ENCODE measurements at places on chromosomes 7 and 10.

GRCh38 chr10:93274419-93274818, 200.7 kb downstream of the CYP26A1 start:
- no peak for DNase-seq

- no peak for DNase-seq
Measured at GRCh38 chr10:74875966-74876365, 49.6 kb downstream of the KAT6B start.

- no peak for DNase-seq
Measured at GRCh38 chr7:26406433-26406832, 114.8 kb downstream of the SNX10 start.

DNA sequence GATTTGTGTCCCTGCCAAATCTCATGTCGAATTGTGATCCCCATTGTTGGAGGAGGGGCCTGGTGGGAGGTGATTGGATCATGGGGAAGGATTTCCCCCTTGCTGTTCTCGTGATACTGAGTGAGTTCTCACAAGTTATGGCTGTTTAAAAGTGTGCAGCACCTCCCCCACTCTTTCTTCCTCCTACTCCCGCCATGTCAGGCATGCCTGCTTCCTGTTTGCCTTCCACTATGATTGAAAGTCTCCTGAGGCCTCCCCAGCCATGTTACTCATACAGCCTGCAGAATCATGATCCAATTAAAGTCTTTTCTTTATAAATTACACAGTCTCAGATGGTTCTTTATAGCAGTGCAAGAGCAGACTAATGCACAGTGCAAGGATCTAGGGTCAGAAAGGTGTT, 75.4 kb downstream of the CALD1 start:
- no peak for DNase-seq

DNA sequence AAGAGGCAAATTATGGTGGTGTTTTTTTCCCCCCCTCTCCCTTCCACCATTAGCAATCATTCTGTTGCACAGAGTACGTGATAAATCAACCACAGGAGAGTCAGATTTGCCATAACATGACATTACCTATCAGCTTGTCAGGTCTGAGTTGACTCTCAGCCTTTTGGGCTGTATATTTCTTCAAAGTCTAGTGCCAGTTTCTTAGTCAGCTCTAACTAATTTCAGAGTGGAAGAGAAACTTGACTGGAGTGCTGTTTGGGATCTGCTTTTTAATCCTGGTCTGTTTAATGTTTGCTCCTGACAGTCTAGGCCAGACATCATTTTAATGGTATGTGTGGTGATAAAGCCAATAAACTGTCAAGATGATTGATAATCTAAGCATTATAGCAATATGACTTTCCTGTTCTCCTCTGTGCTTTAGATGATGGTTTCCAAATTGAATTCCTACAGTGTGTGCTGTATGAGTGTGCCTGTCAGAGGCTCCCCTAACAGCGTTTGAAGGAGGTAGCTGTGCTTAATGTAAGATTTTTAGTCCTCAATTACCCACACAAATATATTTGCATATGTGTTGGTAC, 76.9 kb downstream of the LRMDA start:
- DNase-seq: peak; percentile 13

GRCh38 chr7:28596245-28596935, 184.1 kb downstream of the CREB5 start:
- no peak for DNase-seq

DNA sequence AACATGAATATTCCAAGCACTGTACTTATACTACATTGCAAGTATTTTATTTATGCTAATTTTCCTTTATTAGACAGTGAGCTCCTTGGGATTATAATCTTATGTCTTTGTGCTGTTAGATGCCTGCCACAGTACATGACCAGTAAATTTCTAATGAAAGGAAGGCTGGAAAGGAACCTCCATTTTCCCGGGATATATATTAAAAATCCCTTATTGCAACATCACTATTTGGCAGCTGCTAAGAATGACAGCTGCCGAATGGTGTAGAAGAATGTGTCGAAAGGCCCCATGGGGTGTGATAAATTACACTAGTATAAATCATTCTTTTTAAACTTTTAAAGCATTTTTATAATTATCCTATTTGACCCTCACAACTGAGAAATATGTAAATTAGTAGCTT, 59.1 kb downstream of the TFAM start:
- DNase-seq: no peak

GRCh38 chr10:86110156-86110786, 256.3 kb downstream of the GRID1 start:
- no peak for DNase-seq

DNA sequence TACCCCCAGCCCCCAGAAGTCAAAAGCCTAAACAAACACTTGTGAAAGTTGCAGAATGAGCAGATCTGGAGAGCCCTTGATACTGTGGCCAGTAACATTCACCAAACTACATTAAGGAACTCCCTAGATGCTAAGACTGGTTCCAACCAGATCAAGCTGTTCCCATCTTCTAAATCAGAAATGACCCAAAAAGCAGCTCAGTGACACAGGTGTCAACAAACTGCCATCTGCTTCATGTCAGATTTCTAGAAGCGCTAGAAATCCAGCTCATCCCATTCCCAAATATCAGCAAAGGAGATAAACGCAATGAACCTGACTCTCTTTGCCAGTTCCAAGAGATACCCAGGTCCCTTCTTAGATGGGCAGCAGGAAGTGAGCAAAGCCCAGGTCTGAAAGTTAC, 90.6 kb downstream of the GFRA1 start:
- no peak for DNase-seq

GRCh38 chr7:13017333-13017857, 330.0 kb downstream of the ARL4A start:
- DNase-seq: no peak

DNA sequence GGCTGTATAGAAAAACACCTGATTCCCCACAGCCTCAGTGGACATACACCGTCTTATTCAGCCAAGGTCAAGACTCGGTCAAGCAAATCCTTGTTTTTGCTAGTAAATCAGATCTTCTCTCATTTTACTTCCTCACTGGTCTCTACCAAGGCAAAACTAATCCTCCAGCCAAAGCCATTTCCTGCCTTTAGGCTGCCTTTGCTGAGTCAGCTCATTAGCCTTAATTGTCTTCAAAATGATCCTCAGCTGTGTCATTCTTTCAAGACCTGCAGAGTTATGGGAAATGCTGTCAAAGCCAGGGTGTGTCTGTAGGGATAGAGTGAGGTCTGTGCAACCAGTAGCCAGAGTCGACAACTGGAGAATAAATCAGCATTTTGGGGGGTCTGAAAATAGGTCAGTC, 107.2 kb upstream of the FAM180A start:
- peak; percentile 57 for DNase-seq

DNA sequence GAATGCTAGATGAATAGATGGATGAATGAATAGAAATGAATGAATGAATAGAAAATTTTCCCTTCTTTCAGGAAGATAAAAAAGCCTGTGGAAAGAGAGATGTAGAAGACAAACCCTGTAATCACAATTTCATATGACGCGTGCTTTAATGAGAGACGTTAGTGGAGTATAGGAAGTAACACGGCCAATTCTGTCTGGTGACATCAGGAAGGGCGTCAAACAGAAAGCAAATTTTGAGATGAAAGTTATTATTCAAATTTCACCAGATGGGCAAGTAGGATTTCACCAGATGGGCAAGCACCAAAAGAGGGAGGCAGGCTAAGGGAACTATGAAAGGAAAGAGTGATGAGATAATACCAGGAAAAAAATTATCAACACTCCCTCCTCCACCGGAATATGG, 128.9 kb upstream of the PRSS1 start:
- DNase-seq: no peak

DNA sequence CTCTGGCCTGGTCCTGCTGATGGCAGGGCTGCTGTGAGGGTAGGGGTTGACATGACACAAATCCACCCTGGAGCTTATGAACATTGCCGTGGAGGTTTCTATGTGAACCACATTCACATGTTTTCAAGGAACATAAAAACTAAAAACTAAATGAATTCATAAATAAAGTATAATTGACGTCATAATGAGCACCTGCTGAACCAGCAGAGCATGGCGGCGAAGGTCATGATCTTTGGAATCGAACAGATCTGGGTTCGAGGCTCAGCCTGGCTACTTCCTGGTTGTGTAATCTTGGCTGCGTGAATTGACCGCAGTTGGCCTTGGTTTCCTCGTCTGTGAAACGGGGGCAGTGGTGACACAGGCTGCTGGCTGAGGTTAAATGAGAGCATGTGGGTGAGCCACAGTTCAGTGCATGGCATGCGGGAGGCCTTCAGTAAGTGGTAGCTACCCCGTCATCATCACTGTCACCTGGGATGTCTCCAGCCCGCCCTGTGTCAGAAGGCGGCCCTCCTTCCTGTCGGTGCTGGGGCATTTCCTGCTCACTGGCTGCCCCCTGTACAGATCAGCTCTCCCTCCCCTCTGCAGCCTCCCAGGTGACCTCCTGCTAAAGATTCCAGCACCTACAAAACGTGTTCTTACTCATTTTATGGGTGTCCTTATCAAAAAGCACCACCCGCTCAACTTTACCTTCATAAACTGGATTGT, 190.3 kb upstream of the SHH start:
- no peak for DNase-seq

DNA sequence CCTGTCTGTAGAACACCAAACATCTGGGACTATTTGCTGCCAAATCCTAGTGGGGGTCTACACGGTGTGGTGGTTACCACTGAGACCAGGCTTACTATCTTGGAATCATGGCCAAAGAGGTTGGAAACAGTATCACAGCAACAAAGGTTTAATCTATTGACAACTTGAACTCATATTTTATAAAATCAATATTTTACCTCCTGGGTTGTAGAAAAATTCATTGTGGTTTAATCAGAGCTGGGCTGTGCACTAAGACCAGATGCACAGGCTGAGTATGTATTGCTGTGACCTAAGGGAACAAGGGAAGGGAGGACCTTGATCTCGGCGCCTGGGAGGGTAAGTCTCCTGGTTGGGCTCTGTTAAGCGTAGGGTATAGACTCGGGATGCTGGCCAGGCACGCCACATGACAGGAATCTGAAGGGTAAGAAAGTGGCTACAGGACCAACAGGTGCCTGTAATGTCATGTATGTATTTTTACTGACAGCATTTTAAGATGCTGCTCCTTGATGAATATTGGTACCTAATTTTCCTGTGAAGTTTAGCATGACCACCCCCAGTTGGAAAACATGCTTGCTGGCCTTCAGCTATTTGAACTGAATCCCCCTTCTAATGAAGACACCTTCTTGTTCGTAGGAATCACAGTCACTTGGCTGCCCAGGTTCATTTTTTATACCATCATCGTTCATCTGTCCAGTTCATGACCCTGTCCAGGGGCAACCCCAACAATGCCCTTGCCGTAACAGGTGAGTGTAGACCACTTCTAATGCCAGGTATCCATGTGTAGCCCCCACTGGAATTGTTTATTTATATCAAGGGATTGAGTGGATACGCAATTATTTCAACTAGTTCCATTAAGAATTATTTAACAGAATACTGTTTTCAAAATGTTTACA, 79.5 kb downstream of the EZH2 start:
- DNase-seq: no peak

DNA sequence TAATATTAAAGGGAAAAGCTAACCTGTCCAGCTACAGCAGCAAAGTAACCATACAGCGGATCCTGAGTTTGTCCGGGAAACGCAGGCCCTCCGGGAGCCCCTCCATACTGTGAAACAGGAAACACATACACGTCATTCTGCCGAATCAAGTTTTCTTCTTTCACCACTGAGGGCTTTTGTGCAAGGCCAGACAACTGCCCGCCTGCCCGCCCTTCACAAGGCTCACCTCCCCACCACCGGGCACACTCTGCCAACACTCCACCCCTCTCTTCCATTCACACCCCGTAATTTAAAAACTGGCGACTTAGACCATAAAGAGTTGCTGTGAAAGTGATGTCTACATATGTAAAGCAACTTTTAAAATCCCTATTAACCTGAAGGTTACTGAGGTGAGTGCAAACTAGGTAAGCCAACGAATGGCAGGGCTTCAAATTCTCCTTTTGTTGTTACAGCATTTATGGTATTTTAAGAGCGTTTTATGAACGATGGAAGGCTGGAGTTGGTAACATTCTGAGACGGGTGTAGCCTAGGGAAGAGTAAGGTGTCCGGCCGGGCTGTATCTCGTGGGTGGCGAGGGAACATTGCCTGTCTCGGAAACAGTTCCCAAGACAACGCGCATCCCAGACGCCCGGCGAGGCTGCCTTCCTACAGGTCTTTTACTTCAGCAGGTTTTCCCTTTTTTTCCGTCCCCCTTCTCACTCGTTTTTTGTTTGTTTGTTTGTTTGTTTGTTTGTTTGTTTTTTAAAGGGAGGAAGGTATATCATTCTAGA, 817 bp downstream of the SRI start:
- peak; percentile 56 for DNase-seq

- DNase-seq: no peak
Measured at GRCh38 chr10:97399843-97400545, 1.1 kb downstream of the RRP12 start.

DNA sequence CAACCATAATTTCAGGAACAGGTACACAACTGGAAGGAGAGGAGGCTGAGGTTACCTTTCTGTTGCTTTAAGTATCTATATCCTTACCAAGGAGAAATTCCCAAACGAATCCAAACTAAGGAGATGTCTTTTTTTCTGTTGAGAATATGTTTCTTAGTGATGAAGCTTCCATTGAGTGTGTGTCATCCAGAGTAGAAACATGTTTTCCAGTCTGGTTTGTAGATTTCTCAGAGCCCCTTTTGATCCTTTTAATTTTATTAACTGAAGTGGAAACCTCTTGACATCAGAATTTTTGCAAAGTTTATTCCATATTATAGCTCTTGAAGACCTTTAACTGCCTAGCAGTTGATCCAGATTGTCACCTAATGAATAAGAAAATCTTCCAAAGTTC, 207.1 kb upstream of the FERD3L start:
- no peak for DNase-seq

GRCh38 chr7:106681815-106682495, 21.0 kb upstream of the CCDC71L start:
- DNase-seq: no peak
